ENCODE measurements at places on chromosomes 12 and 14.

GRCh38 chr14:39366460-39367386 lies 65.5 kb downstream of the FBXO33 start:
- DNase-seq = no peak

DNA sequence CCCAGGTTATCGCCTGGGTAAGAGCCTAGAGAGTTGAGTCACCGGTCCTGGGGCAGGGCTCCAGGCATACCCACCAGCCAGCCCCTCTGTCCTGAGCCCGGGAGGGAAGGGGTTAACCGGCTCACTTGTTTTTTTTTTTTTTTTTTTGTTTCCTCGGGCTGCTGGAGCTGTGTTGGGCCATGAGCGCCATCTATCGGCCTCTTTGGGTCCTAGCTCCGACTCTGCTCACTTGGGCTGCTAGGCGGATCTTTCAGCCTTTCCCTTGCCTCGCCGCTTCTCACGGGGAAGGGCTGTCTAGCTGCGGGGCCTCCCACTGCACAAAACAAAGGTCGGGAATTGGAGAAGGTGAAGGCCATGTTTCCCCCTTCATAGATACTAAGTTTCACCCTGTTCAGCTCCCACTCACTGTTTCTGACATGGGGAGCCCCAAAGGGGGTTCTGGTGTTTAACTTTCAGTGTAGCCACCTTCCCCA lies 2.8 kb upstream of the SMUG1 start:
- peak; percentile 88 for DNase-seq

DNA sequence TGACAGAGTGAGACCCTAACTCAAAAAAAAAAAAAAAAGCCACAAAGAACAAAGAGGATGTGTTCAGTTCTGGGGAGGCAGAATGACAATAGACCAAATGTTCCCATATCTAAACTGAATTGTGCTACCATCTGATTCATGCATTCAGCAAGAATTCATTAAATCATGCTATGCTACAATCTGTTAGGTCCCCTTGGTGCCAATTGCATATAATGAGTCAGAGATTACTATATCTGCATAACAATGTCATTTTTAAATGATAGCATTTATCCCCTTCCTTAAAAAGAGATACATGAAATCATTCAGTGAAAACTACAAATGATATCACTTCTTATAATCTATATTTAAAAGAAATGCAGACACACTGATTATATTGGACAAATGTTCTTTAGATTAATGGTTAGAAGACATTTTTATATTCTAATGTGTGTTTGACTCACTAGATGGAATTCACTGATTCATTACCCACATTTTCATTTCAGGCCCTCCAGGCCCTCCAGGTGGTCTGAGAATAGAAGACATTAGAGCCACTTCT lies 207.6 kb upstream of the PDZRN4 start:
- no peak for DNase-seq

GRCh38 chr14:42319996-42320395 lies 713.3 kb downstream of the LRFN5 start:
- DNase-seq = no peak

GRCh38 chr12:13099844-13100604 lies 3.4 kb downstream of the GSG1 start:
- peak; percentile 50 for DNase-seq

DNA sequence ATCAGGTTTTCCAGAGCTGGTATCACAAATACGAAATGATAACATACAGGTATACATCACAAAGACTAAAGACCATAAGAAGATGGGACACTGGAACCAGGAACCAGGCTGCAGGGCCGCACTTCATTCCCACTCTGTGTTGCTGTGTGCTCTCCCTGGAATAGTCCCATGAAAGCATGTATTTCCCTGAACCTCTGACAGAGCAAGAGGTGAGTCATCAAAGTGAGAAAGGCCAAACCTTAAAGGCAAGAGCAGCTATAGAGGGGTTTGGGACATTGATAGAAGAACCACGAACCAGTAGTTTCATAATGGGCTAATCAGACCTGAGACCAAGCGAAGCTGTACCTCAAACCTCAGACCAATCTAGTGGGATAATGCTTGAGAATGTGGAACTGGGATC lies 283.0 kb upstream of the PRKD1 start:
- DNase-seq = no peak

DNA sequence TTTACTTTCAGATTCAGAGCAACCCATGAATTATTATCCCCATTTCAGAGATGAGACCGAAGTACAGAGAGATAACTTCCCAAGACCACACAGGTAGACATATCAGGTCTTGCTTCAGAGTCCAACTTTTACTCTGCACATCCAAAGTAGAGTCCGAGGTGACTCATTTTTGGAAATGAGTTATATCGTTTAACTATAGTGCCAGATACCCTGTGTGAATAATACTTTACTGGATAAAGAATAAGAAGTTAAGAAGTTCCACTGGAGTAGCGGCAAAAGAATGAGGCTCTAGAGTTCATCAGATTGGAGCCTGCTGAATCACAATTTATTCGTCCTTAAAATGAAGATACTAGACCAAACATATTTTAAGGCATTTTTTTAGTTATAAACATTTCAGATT lies 124.7 kb downstream of the EPS8 start:
- no peak for DNase-seq

DNA sequence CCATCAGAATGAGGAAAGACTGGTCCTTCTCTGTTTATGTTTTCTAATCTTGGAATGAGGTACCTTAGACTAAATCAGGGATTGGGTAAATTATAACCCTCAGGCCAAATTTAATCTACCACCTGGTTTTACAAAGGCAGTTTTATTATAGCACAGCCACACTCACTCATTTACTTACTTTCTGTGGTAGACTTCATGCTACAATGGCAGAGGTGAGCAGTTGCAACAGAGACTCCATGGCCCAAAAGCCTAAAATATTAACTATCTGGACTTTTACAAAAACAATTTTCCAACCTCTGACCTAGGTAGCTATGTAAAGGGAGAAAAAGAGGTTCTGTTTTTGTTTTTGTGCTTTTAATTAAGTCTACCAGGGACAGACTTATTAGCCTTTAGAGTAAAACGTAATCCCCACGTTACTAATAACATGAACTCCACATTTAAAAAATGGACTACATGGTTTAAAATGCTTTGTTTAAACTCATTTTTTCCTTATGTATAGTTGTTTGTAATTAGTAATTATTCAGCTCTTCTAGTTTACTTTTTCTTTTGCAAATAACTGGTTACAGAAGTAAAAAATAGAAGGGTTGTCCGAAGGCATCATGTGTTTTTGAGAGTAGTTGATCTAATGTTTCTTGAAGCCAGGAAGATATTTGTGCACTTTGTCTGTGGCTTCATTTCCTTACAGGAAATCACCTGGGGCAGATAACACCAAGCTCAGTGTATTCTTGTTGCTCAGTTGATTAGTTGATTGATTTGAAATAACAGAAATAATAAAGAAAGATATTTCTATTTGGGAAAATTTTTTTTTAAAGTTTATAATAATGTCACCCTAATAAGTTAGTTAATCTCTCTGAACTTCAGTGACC lies 57.6 kb upstream of the ATP2B1 start:
- DNase-seq = no peak

DNA sequence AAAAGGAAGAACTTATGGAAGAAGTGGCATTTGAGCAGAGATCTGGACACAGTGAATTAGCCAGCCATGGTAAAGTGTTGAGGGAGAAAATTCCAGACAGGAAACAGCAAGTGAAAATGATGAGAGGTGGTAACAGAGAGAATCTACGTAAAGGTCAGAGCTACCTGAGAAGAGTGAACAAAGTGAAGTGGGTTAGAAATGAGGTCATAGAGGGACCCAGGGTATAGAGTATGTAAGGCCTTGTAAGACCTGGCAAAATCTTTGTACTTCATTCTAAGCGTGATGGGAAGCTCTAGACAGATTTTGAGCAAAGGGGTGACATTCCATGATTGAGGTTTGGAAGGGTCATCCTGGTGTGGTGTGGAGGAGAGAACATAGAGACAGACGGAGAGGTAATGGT lies 49.3 kb upstream of the LRRK2 start:
- no peak for DNase-seq

DNA sequence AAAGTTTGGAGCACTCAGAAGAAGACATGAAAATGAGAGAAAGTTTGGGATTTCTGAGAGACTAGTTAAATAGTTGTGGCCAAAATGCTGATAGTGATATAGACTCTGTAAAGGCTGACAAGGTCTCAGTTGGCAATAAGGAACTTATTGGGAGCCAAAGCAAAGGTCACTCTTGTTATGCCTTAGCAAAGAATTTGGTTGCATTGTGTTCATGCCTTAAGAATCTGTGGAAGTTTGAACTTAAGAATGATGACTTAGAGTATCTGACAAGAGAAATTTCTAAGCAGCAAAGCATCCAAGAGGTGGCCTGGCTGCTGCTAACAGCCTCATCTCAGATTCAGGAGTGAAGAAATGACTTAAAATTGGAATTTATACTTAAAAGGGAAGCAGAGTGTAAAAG lies 113.8 kb downstream of the PIK3C2G start:
- DNase-seq = no peak

DNA sequence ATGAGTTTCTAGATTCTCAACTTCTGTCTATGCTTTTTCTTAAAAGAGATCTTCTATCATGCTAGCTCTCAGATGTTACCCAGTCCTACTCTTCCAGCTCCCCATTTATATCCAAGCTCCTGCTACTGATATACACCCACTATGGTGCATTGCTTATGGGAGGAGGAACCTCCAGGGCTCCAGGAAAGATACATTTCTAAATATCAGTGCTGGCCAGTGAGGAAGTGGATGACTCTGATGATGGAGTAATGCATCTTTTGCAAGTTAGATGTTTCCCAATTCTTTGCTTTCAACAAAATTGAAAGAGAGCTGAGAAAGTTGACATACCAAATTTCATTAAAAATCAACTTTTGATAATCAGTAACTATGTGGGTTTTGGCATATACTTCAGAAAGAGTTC lies 105.7 kb upstream of the RESF1 start:
- DNase-seq = no peak

DNA sequence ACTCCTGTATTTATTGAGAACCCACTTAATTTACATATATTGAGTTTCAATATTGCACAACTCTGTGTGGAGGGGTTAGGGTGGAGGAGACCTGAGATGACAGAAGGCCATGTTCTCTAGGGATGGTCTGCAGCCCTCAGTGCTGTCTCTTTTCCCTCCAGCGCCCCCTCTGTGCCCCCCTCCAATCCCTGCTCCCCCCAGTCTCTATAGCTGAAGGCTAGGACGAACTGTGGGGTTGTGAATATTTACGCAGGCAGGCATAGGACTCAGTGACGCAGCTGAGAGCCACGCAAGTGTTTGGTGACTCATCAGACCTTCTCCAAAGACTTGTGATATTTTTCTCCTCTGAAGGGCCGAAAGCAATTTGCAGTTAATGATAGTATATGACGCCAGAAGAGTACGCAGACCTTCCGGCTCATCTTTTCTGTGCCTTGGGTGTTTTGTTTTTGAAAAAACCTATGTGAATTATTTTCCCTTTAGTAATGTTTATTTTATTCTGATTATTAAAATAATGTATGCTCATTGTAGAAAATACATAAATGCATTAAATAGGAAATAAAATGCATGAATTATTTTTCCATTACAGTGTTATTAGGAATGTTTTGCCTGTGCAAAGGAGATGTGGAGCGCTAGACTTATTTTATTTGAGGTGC lies 85.3 kb downstream of the SLC25A47 start:
- DNase-seq = no peak

- no peak for DNase-seq
Measured at GRCh38 chr14:94562022-94562421, 780 bp downstream of the SERPINA4 start.

DNA sequence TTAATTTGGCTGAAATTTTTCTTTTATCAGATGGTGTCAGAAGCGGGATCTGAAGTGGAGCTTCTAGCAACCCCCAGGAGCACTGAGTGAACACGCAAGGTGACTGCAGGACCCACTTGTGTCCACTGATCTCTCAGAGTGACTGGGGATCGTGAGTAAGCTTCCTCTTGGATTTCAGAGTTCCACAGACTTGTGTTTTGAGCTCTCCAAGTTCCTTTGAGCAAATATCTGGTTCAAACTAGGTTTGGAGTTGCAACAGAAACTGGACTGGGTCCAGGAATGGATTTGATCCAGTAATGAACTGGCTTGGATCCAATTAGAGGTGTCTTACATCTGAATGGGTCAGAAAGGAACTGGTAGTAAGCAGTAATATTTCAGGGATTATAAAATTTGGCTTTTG lies 24.7 kb upstream of the B4GALNT1 start:
- no peak for DNase-seq

DNA sequence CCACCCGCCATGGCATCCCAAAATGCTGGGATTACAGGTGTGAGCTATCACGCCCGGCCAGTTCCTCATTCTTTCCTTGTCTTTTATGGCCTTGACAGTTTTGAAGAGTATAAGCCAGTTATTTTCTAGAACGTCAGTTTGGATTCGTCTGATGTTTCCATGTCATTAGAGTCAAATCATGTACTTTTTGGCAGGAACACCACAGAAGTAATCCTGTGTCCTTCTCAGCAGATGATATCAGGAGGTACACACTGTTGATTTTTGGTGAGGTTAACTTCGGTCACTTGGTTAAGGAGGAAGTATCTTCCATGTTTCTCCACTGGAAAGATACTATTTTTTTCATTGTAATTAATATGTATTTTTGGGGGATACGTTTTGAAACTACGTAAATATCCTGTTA lies 25.1 kb upstream of the VPS33A start:
- DNase-seq = no peak

GRCh38 chr14:76280221-76280620 lies 95.7 kb upstream of the ESRRB start:
- no peak for DNase-seq

DNA sequence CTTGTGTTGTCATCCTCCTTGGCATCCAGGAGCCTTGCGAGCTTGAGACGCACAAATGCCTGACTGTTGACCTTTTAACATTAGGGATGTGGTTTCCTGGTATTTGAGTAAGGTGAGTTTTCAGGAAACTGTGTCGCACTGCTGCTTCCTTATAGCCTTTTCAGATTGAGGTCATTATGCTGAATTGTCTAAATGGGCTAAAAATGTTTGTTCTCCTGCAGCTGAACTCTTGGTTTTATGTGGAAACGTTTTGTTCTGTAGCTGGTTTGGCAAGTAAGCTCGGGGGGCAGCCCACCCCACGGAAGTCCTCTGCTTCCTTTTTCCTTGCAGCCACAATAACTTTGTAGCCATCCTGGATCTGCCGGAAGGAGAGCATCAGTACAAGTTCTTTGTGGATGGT lies 5.7 kb downstream of the PRKAB1 start:
- peak; percentile 36 for DNase-seq

- no peak for DNase-seq
Measured at GRCh38 chr12:83573671-83574070, 887.0 kb downstream of the TMTC2 start.

DNA sequence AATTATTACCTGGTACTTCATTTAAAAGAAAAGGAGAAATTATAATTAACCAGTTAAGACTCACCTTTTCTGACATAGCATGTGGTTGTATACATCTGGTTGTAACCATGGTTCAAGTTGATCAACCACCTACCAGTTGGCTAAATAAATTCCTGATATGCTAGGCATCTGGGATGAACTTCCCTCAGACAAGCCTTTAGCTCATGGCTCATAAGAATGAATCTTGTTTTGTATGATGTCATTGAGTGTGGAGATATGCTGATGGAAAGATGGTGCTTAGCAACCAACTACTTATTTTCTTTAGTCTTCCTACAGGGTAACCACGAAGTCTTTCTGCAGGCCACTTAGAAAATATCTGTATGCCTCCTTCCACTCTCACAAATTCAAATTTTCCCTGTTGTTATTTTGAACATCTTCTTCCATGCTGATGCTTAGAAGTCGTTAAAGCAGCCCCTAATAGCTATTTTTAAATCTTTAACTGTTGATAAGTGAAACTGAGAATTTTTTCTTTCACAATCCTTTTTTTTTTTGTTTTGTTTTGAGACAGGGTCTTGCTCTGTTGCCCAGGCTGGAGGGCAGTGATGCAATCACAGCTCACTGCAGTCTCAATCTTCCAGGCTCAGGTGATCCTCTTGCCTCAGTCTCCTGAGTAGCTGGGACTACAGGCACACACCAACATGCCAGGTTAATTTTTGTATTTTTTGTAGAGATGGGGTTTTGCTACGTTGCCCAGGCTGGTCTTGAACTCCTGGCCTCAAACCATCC lies 51.9 kb upstream of the PTHLH start:
- DNase-seq = no peak

Data from skin of body (tissue), 3 donors.